ENCODE measurements at places on chromosomes 3 and 15.

GRCh38 chr3:13144163-13145023 lies 71.2 kb upstream of the IQSEC1 start:
- no peak for DNase-seq

DNA sequence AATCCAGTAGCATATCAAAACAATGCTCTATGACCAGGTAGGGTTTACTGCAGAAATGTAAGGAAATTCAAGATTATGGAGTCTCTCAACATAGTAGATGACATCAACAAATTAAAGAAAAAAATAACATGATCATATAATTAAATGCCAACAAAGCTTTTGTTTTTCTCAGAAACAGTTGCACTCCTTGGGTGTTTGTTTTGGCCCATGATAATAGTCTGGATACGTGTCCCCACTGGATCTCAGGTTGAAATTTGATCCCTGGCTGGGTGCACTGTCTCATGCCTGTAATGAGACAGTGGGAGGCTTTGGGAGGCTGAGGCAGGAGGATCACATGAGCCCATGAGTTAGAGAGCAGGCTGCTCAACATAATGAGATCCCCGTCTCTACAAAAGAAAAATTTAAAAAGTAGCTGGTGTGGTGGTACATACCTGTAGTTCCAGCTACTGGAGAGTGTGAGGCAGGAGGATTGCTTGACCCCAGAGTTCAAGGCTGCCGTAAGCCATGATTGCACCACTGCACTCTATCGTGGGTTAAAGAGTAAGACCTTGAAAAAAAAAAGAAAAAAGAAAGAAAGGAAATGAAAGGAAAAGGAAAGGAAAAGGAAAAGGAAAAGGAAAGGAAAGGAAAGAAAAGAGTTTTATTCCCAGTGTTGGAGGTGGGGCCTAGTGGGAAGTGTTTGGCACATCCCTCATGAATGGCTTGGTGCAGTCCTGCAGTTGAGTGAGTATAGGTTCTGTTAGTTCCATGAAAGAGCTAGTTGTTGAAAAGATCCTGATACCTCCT lies 53.3 kb upstream of the FOXB1 start:
- DNase-seq = no peak

DNA sequence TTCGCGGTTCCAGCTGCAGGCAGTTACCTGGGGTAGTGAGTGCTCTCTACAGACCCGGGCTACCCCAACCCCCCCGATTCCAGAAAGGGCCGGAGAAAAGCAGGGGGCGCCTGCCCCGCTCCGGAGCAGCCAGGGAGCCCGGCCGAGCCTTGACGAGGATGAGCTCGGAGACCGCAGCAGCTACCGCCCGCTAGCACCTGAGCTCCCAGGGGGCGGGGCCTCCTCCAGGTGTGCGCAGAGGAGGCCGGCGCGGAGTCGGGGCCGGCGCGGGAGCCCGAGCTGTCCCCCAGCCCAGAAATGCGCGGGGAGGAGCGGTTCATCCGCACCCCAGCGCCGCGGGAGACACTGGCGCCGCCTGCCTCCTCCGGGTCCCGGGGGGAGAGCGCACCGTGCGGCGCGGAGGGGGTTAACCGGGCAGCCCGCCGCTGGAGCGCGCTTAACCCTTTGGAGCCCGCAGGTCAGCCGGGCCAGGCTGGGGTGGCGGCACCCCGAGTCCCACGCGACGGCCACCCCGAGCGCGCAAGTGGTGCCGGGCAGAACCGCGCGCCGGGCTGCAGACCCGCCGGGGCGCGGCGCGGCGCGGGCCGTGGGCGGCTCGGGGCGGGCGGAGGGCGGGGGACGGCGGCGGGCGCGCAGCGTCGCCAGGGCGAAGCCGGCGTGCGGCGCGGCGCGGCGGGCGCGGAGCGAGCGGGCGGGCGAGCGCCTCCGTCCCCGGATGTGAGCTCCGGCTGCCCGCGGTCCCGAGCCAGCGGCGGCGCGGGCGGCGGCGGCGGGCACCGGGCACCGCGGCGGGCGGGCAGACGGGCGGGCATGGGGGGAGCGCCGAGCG lies at the start of gene CACNA1D:
Gene CACNA1D (plus strand): TSS at position 649 of the 829 bp plus-strand sequence. CDS start 556 bp downstream, outside the sequence.
- DNase-seq = no peak

GRCh38 chr3:54951405-54951804 lies 23.5 kb upstream of the LRTM1 start:
- no peak for DNase-seq

DNA sequence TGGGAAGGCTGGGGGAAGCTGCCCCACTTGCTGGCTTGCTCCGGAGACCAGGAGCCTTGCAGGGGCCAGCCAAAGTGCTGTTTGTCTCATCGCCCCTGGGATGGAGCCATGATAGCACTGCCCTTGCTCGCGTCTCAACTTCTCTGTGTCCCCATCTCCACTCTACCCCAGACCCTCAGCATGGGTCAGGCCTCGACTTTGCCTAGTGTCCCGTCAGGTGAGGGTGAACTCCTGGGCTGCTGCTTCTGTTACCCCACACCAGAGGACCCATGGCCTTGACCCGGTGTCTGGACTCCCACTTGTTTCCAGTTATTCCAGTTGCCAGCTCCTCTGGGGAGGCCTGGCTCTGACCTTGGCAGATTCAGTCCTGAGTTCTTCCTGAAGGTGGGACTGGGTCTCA lies 36.5 kb upstream of the DUSP7 start:
- no peak for DNase-seq

DNA sequence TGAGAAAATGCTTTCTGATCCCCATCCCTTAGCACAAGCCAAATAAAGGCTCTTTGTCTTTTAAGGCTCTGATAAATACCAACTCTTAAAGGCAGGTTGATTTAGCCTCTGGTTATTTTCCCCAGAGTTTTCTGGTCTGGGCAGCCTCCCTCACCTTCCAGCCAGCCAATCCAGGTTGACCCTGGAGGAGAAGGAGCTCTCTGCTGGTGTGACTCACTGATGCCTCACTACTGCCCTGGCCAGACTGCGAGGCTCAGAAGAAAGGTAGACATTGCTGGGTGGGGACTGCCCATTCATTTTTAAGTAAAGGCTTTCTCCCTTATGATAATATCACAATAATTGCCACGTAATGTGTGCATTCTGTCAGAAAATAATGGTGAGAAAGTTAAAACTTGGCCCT lies 37.1 kb downstream of the SLCO3A1 start:
- DNase-seq = no peak

- no peak for DNase-seq
Measured at GRCh38 chr3:62414786-62415185, 41.4 kb upstream of the FEZF2 start.

GRCh38 chr3:156816091-156816793 lies 9.9 kb upstream of the LEKR1 start:
- DNase-seq = peak; percentile 24

DNA sequence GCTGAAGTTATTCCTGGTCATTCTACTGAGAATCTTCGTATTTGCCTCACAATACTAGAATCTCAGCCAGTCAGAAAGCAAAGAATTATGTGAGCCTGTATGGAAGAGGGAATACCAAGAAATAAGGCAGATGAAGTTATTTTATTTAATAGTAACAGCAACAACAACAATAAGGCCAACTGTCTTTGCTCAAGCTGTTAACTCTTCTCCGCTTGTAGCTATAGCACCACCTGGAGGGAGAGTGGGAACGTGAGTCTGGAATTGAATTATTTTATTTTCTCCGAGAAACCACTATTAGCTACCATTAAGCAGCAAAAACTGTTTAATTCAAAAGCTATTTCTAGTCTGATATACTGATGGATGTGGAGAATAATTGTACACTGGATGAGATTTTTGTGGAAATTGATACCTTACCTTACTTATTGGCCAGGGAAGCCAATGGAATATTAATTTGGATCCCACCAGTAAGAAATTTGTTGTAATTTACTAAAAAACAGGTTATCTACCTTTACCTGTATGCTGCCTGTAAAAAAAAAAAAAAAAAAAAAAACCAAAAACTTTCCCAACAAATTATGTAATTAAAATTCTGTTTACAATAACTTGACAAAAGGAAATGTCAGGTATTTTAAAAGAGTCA lies 50.1 kb downstream of the CALML4 start:
- DNase-seq = peak; percentile 27

GRCh38 chr3:152084441-152085158 lies 184.1 kb upstream of the MBNL1 start:
- no peak for DNase-seq

GRCh38 chr3:34508732-34509131 lies 710.3 kb downstream of the PDCD6IP start:
- no peak for DNase-seq

- no peak for DNase-seq
Measured at GRCh38 chr3:32437896-32438295, 46.2 kb downstream of the CMTM7 start.

GRCh38 chr15:67146875-67147381 lies 81.5 kb downstream of the SMAD3 start:
- DNase-seq = peak; percentile 28

GRCh38 chr3:87333393-87333892 lies 57.1 kb upstream of the POU1F1 start:
- DNase-seq = no peak

DNA sequence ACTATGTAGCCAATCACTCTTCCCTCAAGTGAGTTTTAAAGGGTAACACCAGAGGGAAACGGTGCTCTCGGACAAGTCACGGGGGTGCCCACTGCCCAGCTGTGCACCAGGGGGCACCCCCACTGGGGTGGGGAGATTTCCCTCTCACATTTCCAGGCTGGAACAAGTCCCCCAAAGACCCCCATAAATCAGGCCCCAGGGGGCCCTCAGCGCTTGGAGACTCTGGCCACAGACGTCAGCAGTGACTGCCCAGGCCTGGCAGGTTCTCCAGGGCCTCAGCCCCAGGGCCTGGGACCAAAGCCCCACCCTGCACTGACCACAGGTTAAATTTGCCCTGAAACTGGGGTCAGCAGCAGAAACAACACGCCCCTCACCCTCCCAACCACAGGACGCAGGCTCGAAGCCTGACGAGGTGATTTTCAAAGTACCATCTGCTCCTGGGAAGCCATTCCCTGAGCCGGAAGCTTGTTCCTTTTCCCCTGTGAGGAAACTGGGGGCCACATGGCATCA lies 17.0 kb downstream of the XXYLT1 start:
- no peak for DNase-seq

GRCh38 chr3:48241796-48242455 lies 1.0 kb downstream of the ZNF589 start:
- no peak for DNase-seq

Data from CD4-positive, alpha-beta T cell treated with Interleukin-6 at 100 ng/mL for 8 hours (primary cell).